NCI-H524 treated with DMSO at 0.1 percent for 48 hours (cell line): ENCODE measurements at places on chromosomes 5 and 9.
A peak's percentile ranks its signal among the peaks of the same experiment; 100 is the strongest.

DNA sequence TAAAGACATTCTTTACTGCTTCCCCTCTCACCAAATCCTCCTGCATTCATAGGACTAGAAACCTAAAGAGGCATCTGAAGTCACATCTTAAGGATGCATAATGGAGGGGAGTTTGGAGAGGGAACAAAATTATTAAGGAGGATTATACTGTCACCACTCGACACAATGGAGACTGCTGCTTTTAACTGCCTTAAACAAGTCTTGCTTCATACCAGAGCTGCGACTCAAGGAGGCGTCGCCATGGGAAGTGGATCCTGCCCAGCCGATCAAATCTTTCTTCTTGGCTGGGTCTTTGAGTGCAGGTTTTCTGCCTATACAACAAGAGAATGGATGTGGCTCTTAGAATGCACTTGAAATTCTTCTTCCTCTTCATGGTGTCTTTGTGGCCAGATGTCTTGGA, 66.7 kb upstream of the FOXE1 start:
- no peak for DNase-seq

DNA sequence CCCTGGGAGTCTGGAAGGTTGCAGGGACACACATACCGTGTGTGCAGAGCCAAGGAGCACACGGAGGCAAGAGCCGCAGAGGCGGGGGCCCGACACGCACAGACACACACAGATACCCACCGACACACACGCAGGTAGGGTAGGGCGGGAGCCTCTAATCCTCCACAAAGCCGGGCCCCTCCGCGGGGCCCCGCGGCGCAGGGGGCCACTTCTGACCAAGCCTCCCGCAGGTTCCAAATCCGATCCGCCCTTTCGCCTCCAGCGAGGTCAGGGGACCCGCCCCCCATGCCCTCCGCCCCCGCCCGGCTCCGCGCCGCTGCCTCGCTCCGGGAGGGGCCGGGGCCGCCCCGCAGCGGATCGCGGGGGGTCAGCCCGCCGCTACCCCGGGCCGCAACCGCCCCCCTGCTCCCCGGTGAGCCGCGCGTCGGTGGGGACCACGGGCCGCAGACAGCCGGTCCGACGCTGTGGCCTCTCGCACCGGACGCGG, 1.4 kb upstream of the LMX1B start:
- DNase-seq = no peak

DNA sequence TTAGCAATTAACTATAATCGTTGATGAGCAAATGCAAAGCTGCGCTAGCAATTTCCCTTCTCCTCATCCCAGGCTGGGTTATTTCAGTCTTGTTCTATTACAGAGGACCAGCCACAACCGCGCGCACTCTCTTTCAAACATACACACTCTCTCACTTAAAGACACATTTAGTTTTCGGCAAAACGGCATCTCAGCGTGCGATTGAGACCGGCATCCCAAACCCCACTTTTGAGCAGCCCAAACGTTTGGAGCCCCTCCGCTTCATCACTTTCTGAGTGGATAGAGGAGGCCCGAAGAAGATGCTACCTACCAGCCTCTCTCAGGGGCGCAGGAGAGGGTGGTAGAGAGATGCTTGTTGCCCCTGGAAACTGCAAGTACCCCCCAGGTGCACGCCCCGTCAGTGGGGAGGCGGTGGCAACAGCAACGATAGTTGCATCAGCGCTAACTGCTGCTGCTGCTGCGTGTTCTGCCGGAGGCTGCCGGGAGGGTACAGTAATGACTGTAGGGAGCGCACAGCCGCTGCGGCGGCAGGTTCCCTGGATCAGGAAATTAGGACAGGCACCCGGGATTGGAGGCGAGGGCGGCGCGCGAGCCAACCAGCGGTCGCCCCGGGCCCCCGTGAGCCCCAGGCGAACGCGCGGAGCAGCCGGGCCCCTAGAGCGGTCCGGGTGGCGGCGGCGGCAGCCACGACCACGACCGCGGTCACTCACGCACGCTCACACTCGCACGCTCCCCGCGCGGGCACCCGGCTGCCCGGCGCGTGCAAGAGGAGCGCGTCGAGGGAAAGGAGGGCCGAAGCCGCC, 467 bp upstream of the VLDLR start:
- DNase-seq = peak; percentile 20

GRCh38 chr9:87620731-87621322, 105.1 kb upstream of the CTSL start:
- no peak for DNase-seq

DNA sequence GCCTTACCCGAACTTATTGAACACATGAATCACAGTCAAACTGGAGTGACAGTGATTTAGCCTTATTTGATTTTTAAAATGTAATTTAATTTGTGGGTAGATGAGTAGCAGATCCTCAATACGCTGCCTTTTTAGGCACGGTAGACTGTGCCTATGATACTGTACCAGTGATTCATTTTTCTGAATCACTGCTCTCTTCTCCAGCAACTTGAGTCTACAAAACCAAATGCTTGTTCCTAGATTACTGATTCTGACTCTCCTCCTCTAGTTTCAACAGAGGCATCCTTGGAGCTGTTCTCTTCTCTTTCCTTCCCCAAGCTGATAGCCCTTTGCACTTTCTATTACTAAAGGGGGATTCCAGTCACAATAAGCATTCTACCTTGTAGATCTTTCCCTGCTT, 94.3 kb upstream of the IL7R start:
- DNase-seq = no peak

- DNase-seq = peak; percentile 40
Observed at GRCh38 chr9:93297659-93298497, 113.9 kb downstream of the WNK2 start.

DNA sequence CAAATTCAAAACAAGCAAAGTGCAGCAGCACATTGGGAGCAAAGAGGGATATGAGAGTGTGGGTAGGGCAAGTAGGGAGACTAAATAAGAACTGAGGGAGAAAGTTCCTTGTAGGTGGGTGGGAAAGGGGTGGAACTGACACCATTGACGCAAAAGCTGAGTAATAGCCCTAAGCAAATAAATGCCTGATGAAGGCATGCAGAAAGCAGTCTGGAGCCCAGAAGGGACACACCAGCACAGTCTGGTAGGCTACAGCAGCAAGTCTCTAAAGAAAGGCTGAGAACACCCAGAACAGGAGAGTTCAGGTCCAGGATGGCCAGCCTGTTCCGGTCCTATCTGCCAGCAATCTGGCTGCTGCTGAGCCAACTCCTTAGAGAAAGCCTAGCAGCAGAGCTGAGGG, at the start of gene INSL4:
Gene INSL4 (plus strand): TSS at position 208 of the 400 bp plus-strand sequence. CDS start 105 bp downstream, at position 313.
- DNase-seq = no peak

DNA sequence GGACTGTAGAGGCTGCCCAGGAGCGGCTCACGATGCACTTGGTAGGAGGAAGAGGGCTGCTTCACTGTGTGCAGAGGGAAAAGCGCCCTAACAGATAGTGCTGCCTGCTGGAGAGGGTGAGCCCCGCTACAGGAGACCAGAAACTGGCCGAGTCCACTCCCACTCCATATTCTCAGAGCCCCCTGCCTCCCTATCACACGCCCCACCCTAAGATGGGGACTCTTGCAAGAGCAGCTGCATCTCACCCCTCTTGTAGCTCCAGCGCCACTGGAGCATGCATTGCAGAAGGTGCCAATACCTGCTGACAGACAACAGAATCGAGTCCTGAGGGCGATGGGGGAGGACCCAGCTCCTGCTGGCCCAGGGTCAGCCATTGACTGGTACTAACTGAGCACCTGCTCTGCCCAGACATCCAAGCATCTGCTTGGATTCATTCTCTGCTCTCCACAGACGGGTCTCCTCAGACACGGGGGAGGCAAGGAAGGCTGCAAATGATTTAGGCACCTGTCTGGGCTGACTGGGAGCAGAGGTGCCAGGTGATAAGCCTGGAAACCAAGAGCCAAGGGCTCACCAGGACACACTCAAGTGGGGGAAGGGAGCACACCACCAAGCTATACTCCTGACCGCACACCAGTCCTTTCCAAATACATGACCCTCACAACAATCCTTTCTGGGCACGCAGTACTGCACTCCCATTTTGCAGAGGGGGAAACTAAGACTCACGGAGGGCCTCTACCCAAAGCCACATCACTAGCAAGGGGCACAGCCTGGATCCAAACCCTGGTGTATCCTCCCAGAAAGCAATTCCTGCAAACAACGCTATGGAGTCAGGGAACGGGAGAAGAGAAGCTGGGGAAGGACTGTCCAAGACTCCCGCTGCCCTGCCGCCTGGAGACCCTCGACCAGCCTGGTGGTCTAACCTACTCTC, 1.6 kb downstream of the BICD2 start:
- DNase-seq = no peak

GRCh38 chr5:149235841-149236240, 35.8 kb upstream of the AFAP1L1 start:
- no peak for DNase-seq

- DNase-seq = no peak
Observed at GRCh38 chr5:76525956-76526355, 97.2 kb downstream of the F2RL2 start.

DNA sequence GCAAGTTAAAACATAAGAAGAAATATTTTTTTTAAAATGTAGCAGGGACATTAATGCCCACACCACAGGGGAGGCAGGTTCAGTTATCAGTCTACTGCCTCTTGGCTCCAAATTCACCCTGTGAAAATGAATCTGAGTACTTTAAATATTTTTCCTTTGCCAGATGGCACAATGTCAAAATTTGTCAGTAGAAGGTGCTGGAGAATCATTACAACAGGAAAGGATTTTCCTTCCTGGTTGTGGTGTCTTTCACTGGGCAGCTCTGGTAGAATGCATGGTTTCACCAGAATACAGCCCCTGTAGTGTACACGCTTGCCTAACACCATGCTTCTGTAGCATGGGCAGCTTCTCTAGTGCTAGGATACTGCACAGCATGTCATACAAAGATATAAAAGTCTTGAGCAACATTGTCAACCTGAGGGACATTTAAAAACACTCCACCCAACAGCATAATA, 9.7 kb upstream of the SREK1 start:
- DNase-seq = no peak

DNA sequence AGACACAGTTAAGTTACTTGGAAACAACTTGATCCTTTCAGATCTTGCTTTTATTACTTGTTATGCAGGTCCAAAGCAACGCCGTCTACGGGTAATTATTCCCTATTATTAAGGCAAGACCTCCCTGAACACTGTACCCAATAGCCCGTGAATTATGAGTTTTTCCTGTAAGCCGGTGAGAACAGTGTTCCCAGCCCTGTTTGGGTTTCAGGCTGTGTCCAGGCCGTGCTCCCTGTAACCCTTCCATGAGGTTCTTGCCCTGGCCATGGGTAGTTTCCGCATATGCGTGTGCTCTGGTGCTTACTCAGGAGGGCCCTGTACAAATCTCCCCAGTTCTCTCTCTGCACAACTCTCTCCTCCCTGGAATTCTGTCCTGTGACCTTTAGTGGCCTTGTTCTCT, 65.6 kb upstream of the CNOT6 start:
- no peak for DNase-seq

DNA sequence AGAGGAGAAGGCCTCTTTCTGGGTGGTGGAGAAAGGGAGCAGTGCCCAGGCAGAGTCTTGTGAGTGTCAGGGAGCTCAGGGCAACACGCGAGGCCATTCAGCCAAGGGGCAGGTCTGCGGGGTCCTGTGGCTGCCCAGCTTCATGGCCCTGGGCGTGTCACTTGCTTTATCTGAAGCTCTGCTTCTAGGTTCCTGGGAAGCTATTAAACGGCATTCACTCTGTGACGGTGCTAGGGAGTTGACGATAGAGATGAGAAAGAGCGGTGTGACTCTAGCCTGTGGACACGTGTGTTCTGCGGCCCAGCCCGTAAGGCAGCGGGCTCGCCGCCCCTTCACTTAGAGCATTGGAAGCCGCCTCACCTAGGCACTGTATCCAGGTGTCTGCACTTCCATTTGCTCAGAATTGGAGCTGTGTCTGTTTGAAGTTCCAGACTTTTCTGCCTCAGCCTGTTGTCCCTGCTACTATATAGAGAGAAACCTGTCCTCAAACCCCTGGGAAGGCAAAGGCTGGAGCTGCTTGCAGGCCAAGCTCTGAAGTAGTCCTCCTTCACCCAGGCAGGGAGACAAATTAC, 88.3 kb downstream of the PHF2 start:
- no peak for DNase-seq

DNA sequence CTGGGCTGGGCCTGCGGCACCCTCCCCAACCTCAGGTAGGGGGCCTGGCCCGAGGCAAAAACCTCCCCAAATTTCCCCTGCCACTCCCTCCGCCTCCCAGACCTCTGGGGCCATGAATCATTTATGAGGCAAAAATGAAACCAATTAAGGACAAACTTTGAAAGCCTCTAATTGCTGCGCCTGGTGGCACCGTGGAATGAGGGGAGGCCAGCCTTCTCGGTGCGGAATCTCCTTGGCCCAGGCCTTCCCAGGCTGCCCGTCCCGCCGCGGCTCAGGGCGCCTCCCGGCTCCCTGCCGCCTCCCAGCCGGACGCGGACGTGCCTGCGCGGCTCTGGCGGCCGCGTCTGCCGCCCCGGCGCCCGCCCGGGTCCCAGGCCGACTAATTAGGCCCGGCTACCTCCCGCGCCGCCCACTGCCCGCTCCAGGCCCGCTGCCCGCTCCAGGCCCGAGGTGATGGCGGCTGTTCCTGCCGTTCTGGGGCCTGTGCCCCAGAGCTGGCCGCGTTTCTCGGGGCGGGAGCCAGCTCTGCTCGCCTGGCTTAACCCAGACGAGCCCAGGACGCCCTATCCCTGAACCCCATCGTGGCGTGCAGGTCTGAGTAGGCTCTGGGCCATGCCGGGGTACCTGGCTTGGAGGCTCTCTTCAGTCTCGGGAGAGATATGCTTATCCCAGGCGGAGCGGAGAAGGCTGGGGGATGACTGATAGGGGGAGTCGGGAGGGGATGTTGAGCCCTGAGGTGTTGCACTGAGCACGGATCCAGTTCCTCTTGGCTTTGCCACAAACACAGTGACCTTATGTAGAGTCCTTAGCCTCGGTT, 20.1 kb downstream of the CXXC5 start:
- no peak for DNase-seq

DNA sequence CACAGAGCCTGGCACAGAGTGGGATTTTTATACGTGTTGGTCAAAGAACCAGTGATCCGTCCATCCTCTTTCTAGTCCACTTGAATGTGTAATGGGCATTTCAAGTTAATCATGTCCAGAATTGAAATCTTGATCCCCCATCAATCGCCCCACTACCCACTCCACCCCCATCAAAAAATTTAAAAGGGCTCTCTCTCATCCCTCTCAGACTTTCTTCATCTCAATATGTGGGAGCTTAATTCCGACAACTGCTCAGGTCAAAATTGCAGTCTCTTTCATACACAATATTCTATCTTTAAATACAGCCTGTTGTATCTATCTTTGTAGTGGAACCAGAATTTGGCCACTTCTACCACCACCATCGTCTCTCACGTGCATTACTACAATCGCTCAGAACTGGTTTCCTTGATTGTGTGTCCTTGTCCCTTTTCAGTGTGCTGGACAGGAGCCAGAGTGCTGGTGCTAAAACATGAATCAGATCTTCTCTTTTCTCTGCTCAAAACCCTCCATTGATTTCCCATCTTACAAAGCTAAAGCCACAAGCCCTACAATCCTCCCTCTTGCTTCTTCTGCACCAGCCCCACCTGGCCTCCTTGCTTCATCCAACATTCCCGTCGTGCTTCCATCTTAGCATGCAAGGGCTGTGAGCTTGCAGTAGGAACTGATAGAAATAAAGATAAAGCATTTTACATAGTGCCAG, 786 bp upstream of the KIF3A start:
- DNase-seq = no peak

- DNase-seq = no peak
Observed at GRCh38 chr9:97445119-97445701, 33.3 kb downstream of the TDRD7 start.

- DNase-seq = peak; percentile 59
Observed at GRCh38 chr5:8059337-8059736, 190.4 kb downstream of the MTRR start.
